ENCODE measurements at places on chromosomes 1 and 21. TPM values are rescaled to one million over a fixed set of nuclear protein-coding genes. Genes with fewer than 3 reads are reported as not detected.

DNA sequence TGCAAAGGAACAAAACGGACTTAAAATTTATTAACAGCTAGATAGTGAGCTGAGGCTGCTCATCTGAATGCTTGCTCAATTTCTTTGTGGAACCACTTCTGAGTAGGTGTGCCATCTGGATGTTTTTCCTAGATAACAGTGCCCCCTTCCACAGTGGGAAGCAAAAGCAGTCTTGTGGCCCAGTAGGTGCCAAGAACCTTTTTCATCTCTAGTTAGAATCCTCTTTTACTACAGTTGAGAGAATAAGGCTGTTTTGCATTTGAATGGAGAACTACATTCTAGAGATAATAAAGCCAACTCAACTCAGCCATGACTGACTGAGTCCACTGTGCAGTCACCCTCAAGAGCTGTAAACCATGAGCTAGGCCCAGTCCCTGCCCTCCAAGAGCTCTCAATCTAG, 13.3 kb downstream of the F3 start:
- no peak for DNase-seq

OR2L5 gene
- not detected for total RNA-seq

- DNase-seq: peak; percentile 62
Observed at GRCh38 chr1:38026592-38027200, 14.2 kb downstream of the UTP11 start.

GRCh38 chr1:218755128-218755527, 410.0 kb downstream of the TGFB2 start:
- no peak for DNase-seq

DNA sequence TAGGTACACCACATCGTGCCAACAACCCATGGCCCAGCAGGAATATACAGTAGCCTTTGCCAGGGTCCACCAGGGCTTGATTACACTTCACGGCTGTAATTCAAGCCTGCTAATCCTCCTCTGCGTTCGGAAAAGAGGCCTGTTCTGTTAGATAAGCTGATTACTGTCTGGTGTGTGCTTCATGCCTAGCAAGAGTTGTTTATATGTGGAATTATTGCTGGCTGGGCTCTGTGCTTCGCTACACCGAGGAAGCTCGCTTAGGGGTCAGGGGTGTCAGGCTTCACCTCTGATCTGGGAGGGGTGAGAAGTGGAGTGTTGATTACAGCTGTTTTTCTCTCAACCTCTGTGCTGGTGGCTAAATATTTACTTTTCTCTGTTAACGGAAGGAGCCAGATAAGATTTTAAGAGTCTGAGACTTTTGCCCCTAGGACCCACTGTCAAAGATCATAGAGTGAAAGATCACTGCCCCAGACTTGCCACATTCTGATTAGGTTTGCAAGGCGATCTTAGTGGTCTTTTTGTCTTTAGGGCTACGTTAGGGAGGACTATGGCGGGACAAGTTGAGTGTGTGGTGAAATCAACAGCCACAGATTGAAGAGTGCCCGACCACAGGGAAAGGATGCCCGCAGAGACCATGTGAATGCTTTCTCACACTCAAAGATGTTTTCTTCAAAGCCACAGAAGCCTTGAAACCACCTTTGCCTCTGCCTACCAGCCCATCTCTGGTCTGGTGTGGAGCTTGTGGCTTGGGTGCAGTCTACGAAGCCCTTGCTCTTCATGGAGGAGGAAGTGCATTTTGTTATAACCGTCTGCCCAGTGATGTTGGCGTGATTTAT, 216.1 kb downstream of the PBX1 start:
- no peak for DNase-seq

DNA sequence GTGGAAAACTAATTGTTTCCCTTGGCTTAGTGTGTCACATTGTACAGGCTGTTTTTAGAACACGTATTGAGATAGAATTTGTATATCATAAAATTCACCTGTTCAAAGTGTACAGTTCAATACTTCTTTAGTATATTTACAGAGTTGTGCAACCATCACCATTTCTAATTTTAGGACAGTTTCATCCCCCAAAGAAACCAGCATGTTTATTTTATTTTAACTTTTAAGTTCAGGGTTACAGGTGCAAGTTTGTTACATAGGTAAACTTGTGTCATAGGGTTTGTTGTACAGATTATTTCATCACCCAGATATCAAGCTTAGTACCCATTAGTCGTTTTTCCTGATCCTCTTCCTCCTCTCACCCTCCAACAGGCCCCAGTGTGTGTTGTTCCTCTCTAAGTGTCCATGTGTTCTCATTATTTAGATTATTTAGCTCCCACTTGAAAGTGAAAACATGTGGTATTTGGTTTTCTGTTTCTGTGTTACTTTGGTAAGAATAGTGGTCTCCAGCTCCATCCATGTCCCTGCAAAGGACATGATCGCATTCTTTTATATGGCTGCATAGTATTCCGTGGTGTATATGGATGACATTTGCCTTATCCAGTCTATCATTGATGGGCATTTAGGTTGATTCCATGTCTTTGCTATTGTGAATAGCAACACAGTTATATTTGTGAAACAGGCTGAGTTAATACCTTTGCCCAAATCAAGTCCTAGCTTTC, 35.2 kb upstream of the DHCR24 start:
- no peak for DNase-seq

ANGPTL7 gene
- total RNA-seq: 1.5 TPM

AADACL3 gene
- not detected for total RNA-seq

DNA sequence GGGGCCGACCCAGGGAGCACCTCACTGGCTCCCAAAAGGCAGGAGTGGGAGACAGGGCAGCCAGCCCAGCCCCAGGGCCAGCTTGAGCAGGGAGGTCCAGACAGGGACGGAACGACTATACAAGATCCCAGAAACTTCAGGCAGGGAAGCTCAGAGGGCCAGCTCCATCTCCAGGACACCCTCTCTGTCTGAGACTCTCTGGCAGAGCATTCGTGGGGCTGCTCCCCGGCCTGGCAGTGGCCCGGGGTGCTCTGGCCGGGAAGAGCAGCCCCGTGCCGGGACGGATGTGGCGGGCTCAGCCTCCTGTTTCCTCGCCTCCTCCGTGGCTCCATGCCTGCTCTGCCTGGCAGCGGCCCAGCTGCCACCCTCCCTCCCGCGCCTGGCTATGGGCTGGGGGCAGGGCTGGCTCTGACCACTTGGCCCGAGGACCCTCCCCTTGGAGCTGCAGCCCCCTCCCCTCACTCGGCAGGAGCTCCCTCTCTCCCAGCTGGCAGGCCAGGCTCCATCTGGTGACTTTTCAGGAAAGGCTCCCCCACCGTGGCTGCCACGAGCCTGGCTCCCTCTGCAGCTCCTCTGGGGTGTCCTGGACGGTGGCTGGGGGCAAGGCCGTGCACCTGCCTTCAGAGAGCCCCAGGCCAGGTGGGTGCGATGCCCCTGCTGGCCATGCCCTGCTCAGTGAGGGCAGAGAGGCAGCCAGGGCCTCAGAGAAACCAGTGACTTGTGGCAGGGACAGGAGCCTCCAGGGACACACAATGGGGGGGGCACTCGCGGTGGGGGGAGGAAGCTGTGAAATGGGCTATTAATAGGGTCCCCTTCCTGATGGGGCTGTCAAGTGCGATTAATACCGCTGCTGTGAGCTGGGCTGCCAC, 5.6 kb upstream of the PLCH2 start:
- DNase-seq: no peak

LIPI gene
- total RNA-seq: not detected

Data from fibroblast of lung (primary cell).